ENCODE measurements at places on chromosomes 13 and 19. TPM values are rescaled to one million over a fixed set of nuclear protein-coding genes. Genes with fewer than 3 reads are reported as not detected.

The PROZ gene
- polyA plus RNA-seq = not detected

GRCh38 chr13:24460256-24460655 lies 52.3 kb downstream of the PARP4 start:
- H3K27ac ChIP-seq = no peak overlapping the region
- no peaks in the 10 kb centered on the region for H3K4me1 ChIP-seq
- H3K36me3 ChIP-seq = peaks cover 74% of the 10 kb centered on the region
- no peak for DNase-seq
- H3K4me3 ChIP-seq = no peak overlapping the region
- H3K27me3 ChIP-seq = no peaks in the 10 kb centered on the region

The FFAR2 gene
- 10.8 TPM for polyA plus RNA-seq

DNA sequence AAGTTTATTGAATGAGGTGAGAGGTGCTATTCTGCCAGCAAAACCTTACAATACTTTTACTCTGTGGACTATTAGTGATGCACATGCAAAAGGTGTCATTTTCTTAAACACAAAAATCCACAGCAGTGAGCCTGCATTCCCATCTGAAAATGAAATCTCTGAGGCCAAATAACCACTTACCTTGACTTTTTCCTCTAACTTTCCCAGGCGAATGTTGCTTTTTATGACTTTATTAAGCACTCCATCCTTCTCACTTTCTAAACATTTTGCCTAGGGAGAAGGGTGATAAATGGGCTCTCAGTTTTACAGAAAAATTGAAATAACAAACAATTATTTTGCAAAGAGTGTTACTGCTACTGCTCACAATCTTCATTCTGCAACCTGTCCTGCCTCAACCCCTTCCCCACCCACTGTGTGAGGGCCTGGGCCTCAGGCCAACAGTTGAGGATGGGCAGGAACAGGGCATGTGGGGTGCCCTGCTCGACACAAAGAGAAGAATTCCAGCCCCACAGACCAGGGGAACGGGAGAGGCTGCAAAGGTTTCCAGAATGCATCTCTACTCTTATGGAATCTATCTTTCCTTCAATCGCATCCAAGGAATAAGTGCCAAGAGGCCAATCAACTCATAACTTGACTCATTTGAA lies 18.1 kb upstream of the SLC7A9 start:
- no peak for DNase-seq
- H3K4me1 ChIP-seq = no peaks in the 10 kb centered on the region
- H3K4me3 ChIP-seq = no peak overlapping the region
- H3K27ac ChIP-seq = no peak overlapping the region
- H3K27me3 ChIP-seq = no peaks in the 10 kb centered on the region

DNA sequence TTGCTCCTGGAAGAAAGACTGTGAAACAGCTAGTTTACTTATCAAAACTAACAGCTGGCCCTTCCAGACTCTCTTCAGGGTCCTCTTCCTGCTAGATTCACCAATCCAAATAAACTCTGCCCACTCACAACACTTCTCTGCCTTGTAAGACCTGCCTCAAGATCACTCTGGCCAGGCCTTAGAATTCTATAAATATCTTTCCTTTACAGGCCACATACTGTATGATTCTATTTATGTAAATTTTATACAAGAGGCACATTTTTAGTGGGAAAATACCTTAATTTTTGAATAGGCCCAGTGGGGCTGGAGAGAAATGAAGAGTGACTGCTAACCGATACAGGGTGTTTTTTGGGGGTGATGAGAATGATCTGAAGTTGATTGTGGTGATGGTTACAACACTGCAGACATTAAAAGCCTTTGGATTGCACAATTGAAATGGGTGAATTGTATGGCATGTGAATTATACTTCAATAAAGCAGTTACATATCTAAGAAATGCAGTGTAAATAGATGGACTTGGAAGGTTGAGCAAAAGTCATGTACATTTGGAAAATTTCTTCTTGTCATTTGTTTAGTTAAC lies 141.8 kb downstream of the GPC5 start:
- H3K4me1 ChIP-seq = no peaks in the 10 kb centered on the region
- DNase-seq = no peak
- H3K27me3 ChIP-seq = no peaks in the 10 kb centered on the region
- H3K27ac ChIP-seq = no peak overlapping the region
- no peak overlapping the region for H3K4me3 ChIP-seq

The CPB2 gene
- polyA plus RNA-seq = not detected

GRCh38 chr13:20177049-20177831 lies 15.5 kb downstream of the GJB2 start:
- H3K4me1 ChIP-seq = peaks cover 17% of the 10 kb centered on the region
- H3K36me3 ChIP-seq = no peaks in the 10 kb centered on the region
- no peak overlapping the region for H3K4me3 ChIP-seq

DNA sequence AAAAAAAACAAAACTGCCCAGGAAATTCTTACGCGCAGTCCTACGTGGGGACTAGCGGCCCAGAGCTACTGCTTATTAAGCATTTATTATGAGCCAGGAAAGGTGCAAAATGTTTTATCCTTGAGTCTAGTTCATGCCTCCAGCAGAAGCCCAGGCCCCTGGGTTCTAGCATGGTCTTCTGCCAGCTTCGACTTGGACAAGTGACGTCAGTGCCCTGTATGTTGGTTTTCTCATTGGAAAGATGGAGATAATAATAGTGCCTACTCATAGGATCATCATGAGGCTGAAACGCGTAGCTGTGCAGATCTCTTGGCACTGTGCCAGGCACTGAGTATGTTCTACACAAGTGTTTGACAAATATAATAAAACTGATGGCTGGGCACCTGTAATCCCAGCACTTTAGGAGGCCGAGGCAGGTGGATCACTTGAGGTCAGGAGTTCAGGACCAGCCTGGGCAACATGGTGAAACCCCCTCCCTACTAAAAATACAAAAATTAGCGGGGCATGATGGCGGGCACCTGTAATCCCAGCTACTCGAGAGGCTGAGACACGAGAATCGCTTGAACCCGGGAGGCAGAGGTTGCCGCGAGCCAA lies 12.4 kb upstream of the SULT2B1 start:
- H3K36me3 ChIP-seq = no peaks in the 10 kb centered on the region
- no peak overlapping the region for H3K27ac ChIP-seq
- no peak overlapping the region for H3K4me3 ChIP-seq
- peaks cover 4% of the 10 kb centered on the region for H3K4me1 ChIP-seq
- no peaks in the 10 kb centered on the region for H3K27me3 ChIP-seq

DNA sequence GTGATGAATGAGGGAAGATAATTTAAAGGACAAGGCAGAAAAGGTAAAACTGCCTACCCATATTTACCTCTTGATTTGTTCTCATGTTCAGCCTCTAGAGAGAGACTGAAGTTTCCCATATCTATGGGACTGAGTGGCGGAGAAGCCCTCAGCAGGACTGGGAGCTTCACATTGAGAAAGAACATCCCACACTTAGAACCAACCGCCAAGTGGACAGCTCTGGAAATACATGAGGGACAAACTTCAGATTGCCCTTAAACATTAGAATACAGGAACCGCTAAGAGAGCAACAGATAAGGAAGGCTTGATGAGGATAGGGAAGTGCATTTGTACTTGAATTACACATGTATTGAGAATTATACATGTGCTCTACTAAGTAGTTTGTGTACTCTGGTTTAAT lies 316.0 kb upstream of the MIR17HG start:
- H3K36me3 ChIP-seq = no peaks in the 10 kb centered on the region
- H3K4me3 ChIP-seq = no peak overlapping the region
- DNase-seq = no peak
- H3K27me3 ChIP-seq = no peaks in the 10 kb centered on the region
- no peak overlapping the region for H3K27ac ChIP-seq

DNA sequence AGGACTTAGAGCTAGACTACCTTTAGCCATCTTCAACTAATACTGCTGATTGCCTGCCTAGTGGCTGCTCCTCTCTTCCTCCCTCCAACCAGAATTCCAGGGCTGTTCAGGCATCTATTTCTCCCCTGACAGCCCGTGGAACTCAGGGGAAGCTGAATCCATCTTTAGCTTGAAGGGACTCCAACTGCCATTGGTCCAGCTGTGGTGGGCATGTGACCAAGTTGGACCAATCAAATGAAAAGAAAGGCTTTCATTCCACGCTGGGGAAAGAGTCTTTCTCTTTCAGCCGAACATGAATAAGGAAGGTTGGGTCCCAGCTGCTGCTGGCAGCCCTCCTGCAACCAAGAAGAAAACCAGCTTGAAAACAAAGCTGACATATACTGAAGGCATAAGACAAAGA lies 168.5 kb upstream of the OBI1 start:
- H3K4me1 ChIP-seq = no peaks in the 10 kb centered on the region
- no peaks in the 10 kb centered on the region for H3K27me3 ChIP-seq
- DNase-seq = no peak

The MIR17HG gene
- 0.30 TPM for polyA plus RNA-seq

GRCh38 chr13:73939071-73939380 lies 195.2 kb downstream of the KLF12 start:
- no peak overlapping the region for H3K27ac ChIP-seq
- no peaks in the 10 kb centered on the region for H3K36me3 ChIP-seq
- H3K4me1 ChIP-seq = no peaks in the 10 kb centered on the region
- no peak for DNase-seq
- no peaks in the 10 kb centered on the region for H3K27me3 ChIP-seq

DNA sequence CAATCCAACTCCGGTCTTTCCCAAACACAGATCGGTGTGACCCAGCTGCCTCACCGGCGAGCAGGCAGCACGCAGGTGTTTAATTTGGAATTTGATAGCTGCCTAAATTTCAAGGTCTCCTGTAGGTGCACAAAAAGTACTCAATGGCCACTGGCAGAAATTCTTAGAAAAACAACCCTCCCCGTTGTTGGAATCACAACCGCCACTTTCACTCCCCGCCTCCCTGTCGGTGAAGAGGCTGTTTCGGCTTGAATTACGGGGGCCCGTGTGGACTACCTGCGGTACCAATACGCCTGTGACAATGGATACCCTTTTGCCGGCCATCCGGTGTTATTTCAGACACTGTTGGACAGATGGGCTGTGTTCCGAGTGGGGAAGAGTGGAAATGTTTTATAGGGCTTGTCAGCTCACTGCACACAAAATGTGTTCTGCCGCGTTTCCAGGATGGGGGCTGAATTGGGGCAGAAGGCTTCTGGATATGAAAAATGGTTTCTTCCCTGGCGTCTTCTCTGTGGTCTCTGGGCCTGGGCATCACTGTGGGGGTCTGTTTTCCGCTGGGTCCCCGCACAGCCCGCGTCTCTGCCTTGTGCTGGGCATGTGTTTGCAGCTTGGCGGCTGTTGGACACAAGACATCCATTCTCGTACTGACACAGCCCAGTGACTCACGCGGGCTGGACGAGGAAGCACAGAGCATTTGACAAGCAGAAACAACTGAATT lies 45.4 kb downstream of the ZIC5 start:
- no peaks in the 10 kb centered on the region for H3K4me1 ChIP-seq
- no peaks in the 10 kb centered on the region for H3K36me3 ChIP-seq
- no peak overlapping the region for H3K27ac ChIP-seq
- no peak overlapping the region for H3K4me3 ChIP-seq

GRCh38 chr13:34044041-34044440 lies 226.1 kb downstream of the RFC3 start:
- H3K27ac ChIP-seq = no peak overlapping the region
- no peaks in the 10 kb centered on the region for H3K36me3 ChIP-seq
- H3K4me3 ChIP-seq = no peak overlapping the region
- DNase-seq = no peak
- no peaks in the 10 kb centered on the region for H3K27me3 ChIP-seq

The TMEM221 gene
- not detected for polyA plus RNA-seq

The ZNF439 gene
- 0.82 TPM for polyA plus RNA-seq

DNA sequence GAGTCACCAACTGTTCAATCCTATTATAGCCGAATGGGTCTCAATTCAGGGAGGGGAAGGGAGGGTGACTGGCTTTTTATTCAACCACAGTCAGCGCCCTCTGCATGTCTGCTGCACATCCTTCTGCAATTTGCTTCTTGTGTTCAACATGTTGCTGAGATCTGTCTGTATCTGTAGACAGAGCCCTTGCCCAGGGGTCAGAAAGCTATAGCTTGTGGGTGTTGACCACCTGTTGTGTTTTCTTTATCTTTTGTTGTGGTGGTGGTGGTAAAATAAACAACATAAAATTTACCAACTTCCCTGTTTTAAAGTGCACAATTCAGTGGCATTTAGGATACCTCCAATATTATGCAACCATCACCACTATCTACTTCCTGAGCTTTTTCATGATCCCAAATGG lies 12.2 kb downstream of the PPP1R12C start:
- no peaks in the 10 kb centered on the region for H3K27me3 ChIP-seq
- H3K4me1 ChIP-seq = no peaks in the 10 kb centered on the region
- H3K27ac ChIP-seq = no peak overlapping the region
- H3K36me3 ChIP-seq = peaks cover 51% of the 10 kb centered on the region
- no peak for DNase-seq
- no peak overlapping the region for H3K4me3 ChIP-seq

Data from CD14-positive monocyte (primary cell).